ENCODE measurements at places on chromosomes 13 and 19.
A peak's percentile ranks its signal among the peaks of the same experiment; 100 is the strongest.

- DNase-seq = no peak
These were observed 73.1 kb downstream of the EPS15L1 start for GRCh38 chr19:16398530-16399249.

DNA sequence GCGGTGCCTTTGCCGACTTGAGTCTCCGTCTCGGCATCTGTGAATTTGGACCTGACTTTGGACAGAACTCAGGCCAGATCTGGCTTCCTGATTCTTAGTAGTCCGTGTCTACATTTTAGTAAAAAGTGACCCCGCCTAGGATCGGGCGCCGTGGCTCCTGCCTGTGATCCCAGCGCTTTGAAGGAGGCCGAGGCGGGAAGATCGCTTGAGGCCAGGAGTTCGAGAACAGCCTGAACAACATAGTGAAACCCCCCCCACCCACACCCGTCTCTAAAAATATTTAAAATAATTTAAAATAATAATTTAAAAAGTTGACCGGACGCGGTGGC is 849 bp upstream of the TCF3 start:
- no peak for DNase-seq

- no peak for DNase-seq
These were observed 23.0 kb downstream of the PPP1R37 start for GRCh38 chr19:45115809-45116615.

GRCh38 chr19:2338055-2338615 is 9.7 kb downstream of the SPPL2B start:
- DNase-seq = no peak

GRCh38 chr13:26325876-26326275 is 71.9 kb downstream of the CDK8 start:
- DNase-seq = no peak

DNA sequence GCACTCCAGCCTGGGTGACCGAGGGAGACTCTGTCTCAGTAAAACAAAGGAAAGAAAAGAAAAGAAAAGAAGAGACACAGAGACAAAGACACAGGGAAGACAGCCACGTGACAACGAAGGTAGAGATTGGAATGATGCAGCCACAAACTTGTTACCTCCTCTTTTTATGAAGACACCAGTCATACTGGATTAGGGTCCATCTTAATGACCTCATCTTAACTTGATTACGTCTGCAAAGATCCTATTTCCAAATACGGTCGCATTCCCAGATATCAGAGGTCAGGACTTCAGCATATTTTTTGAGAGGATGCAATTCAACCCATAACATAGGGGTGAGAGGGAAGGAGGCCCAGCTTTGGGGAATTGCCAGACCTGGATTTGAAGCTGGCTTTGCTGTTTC is 4.1 kb downstream of the ZNRF4 start:
- DNase-seq = no peak

- DNase-seq = no peak
These were observed 3.6 kb downstream of the PSMC4 start for GRCh38 chr19:39974377-39975155.

GRCh38 chr19:41933693-41934426 is 5.6 kb upstream of the ERFL start:
- no peak for DNase-seq

GRCh38 chr13:25575562-25575961 is 203.8 kb downstream of the ATP8A2 start:
- DNase-seq = no peak

GRCh38 chr13:97339988-97340749 is 93.8 kb upstream of the RAP2A start:
- no peak for DNase-seq

GRCh38 chr19:48975947-48976847 is 11.1 kb downstream of the FTL start:
- peak; percentile 47 for DNase-seq

- DNase-seq = no peak
These were observed 32.0 kb downstream of the PDCD5 start for GRCh38 chr19:32613008-32613407.

- no peak for DNase-seq
These were observed 599 bp downstream of the OLFM2 start for GRCh38 chr19:9935506-9936325.

GRCh38 chr13:62643007-62643483 is 1227.4 kb upstream of the PCDH20 start:
- no peak for DNase-seq

DNA sequence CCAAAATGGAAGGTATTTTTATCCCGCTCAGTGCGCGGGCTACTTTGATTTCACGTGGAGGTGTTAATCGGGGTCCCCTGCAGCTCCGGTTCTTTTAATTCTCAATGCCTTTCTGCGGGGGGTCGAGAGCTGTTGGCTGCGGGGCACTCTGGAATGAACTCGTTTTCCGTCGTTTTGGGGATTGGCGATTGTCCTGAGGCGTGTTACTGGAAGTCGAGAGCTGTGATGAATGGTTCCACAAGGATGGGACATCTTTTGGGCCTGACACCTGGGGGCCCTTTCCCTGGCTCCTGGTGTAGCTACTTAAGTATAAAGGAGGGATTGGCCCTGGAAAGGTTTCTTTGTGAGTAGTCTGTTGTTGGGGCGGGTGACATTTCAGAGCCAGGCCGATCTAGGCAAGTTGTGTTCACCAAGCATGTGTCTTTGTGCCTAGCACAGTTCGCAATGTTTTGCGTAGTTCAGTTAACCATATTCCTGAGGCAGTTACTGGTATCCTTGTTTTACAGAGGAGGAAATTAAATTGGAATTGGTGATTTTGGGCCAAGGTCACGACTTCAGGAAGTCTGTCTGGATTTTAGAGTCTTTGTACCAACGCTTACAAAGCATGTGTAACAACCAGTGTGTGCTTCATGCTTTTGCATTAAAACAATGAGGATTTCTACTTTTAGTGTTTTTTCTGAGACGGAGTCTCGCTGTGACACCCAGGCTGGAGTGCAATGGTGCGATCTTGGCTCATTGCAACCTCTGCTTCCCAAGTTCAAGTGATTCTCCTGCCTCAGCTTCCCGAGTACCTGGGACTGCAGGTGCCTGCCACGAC is 846 bp downstream of the RPL13A start:
- no peak for DNase-seq

GRCh38 chr13:22103046-22104027 is 432.5 kb downstream of the FGF9 start:
- DNase-seq = no peak

GRCh38 chr19:2550431-2551171 is 74.7 kb downstream of the GADD45B start:
- no peak for DNase-seq

- peak; percentile 35 for DNase-seq
These were observed 1.8 kb upstream of the LTBP4 start for GRCh38 chr19:40599331-40599901.

- DNase-seq = no peak
These were observed 35.2 kb downstream of the C13orf46 start for GRCh38 chr13:113938716-113939115.

- DNase-seq = no peak
These were observed 100.7 kb downstream of the SERP2 start for GRCh38 chr13:44474122-44474910.

- DNase-seq = peak; percentile 77
These were observed at the start of gene ZNF433 for GRCh38 chr19:12035220-12036172. ZNF433 (minus strand) TSS chr19:12035679; CDS start chr19:12035539, 140 bp downstream.

- no peak for DNase-seq
These were observed 51.7 kb upstream of the EEF1AKMT1 start for GRCh38 chr13:20825477-20825875.

DNA sequence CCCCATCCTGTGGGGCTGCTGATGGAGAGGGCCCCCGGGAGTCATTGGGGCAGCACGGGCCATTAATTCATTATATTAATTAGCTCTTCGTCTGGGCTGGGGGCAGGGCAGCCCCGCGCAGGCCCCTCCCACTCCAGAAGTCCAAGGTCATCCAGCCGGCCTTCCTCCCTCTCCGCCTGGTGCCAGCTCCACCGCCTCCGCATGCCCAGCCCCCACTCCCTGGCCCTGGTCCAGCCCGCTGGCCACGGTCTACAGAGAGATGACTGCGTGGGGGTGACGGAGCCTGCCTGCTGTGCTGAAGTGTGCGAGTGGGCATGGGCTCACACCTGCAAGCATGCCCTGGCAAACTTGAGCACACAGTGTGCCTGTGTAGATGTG is 8.8 kb downstream of the IGLON5 start:
- DNase-seq = no peak

DNA sequence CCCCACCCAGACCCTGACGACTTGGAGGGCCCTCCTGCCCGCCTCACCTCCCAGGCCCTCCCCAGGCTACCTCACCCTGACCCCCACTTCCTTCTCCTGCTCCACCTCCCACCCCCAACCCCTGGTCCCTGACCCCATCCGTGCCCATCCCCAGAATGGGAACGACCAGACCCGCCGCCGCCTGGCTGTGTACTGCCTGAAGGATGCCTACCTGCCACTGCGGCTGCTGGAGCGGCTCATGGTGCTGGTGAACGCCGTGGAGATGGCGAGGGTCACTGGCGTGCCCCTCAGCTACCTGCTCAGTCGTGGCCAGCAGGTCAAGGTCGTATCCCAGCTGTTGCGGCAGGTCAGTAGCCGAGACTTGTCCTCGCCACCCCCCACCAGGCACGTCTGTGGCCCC is 11.9 kb upstream of the SPIB start:
- no peak for DNase-seq

GRCh38 chr13:112725346-112726015 is 35.6 kb downstream of the ATP11A start:
- peak; percentile 43 for DNase-seq

DNA sequence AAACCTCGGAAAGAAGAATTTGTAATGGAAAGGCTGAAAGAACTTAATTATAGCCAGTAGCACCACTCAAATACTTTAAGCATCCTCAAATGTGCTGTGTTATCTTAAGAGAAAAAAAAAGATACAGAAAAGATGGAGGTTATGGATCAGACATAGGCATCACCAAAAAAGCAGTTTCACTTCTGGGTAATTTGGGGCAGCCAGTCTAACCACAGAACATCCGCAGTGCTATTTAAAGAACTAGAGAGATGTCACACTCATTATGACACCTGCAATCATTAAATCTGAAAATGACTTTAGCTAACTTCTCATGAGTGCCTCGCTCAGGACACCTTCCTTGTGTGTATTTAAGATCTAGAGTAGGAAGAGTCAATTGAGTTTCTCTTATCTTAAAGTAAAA is 211.8 kb downstream of the RBM26 start:
- peak; percentile 5 for DNase-seq

DNA sequence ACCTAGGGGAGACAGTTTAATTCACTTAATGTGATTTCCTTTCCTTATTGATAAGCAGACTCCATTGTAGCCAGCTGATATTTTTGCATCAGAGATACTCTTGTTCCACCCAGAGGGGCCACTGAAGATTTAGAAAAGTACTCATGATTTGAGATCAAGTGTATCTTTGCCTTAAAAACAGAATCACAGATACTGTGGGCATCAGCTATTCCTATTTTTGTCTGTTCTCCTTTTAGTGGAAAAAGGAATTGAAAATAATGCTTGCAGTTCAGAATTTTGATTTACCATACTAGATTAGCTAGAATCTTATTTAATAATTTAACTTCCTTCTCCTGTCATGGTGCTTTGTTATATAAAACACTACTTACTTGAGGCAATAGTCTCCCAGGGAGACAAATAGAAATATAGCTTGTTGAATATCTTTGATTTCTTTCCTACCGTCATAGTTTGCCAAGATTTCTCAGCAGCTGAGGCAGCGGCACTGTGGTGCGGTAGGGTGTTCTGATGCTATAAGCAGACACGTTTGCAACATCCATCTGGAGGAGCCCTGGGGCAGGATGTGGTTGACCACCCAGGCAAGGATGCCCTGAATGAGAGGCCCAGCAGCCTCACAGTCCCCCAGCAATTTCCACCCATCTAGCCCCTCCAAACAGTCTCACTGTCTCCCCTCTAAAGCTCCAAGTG is 47.0 kb upstream of the RAP2A start:
- peak; percentile 4 for DNase-seq

GRCh38 chr19:49189259-49189658 is 31.7 kb downstream of the TRPM4 start:
- DNase-seq = no peak

DNA sequence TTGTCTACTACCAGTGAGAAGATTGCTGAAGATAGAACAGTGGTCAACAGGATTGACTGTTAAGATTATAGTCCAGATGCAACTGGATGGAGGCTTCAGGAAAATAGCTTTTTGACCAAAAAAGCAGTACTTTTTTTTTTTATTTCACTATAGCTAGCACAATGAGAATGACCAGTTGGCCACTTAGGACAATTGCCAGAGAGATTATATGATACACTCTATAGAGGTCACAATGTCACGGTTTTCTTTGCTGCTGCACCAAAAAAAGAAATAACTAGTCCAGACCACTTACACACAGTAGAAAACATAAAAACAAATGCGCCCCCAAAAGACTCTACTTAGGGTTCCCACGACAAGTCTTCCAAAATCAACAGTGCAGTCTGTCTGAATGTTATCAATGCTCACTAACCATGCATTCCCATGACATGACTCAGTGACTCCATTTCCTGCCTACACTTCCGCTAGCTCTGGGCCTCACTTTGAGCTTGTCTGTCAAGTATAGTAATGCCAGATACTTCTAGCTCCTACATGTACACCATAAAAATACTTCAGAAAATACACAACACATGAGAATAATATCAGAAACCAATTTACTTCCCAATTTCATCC is 209.1 kb upstream of the STARD13 start:
- DNase-seq = no peak

DNA sequence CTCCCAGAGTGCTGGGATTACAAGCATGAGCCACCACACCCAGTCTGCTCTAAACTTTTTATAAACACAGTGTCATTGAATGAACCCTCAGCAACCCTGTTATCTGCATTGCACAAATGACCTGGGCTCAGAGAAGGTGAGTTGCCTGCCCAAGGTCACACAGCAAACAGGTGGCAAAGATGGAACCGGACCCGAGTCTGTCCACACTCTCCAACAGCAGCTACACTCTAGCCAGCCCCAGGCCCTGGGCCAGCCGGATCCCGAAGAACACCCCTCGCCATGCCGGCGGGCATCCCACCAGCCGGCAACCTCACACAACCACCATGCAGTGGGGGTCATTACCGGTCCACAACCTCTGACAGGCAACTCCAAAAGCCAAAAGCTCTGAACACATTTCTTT is 14.5 kb downstream of the ERCC2 start:
- DNase-seq = no peak

- DNase-seq = no peak
These were observed 225.6 kb downstream of the RAP2A start for GRCh38 chr13:97659602-97660001.

DNA sequence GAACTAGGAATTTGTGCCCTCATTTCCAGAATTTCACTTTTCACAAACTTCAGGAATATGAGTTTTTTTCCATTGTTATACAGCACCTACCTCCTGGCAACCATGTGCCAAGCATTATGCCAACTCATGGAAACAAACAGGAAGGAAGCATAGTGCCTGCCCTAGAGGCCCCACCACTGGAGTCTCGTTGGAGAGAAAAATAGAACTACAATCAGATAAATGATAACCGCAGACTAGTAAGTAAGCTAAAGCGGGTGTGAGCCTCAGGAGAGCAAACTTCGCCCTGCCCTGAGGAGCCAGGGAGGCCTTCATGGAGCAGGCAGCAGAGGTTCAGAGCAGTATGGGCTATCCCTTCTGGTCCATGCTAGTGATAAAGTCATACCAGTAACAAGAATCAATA is 75.9 kb downstream of the FRY start:
- DNase-seq = no peak

- DNase-seq = no peak
These were observed 569 bp downstream of the POLR1D start for GRCh38 chr13:27622102-27622820.
